ENCODE measurements at places on chromosomes 7 and 10. TPM values are rescaled to one million over a fixed set of nuclear protein-coding genes. Genes with fewer than 3 reads are reported as not detected.

GRCh38 chr7:106045586-106045985 lies 66.5 kb downstream of the SYPL1 start:
- peaks cover 45% of the 10 kb centered on the region for H3K4me1 ChIP-seq
- H3K27me3 ChIP-seq: peaks cover 7% of the 10 kb centered on the region
- peak; percentile 12 for DNase-seq
- H3K36me3 ChIP-seq: no peaks in the 10 kb centered on the region
- no peak overlapping the region for H3K4me3 ChIP-seq

Gene CALML5
- not detected for total RNA-seq

DNA sequence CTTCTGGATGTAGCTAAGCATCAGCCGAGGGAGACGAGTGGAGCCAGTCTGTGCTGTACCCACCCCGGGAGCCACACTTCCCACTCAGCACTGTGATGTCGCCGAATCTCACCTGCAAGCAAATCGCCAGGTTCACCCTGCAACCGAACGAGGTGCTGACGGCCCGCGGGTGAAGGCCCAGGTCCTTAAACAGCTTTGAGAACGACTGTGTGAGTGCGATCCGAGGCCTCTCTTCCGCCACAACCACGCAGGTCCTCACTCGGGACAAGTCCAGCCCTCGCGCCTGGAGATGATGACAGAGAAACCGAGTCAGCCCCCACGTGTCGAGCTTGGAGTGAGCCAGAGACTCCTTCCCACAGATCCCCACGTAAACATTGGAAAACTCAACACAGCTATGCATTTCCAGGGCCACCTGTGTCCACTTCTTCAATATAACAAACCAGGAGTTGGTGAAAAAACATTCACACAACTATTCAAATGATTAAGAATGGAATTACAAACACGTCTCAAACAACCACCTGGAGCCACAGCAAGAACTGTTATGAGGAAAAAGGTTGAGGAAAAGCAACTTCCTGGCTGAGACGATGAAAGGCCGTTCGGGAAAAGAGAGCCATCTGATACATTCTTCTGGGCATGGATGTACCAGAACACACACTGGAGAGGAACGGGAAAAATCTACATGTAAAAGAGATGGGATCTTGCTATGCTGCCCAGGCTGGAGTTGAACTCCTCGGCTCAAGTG lies 191.8 kb downstream of the ZMYND11 start:
- no peak for DNase-seq
- peaks cover 41% of the 10 kb centered on the region for H3K4me1 ChIP-seq
- peaks cover 36% of the 10 kb centered on the region for H3K36me3 ChIP-seq
- H3K4me3 ChIP-seq: no peak overlapping the region

Gene COL13A1
- total RNA-seq: 37.0 TPM

- no peak overlapping the region for H3K27ac ChIP-seq
- DNase-seq: no peak
- H3K4me3 ChIP-seq: no peak overlapping the region
- H3K4me1 ChIP-seq: peaks cover 9% of the 10 kb centered on the region
- no peaks in the 10 kb centered on the region for H3K27me3 ChIP-seq
Measured at GRCh38 chr7:30157204-30157603, 22.4 kb downstream of the MTURN start.

DNA sequence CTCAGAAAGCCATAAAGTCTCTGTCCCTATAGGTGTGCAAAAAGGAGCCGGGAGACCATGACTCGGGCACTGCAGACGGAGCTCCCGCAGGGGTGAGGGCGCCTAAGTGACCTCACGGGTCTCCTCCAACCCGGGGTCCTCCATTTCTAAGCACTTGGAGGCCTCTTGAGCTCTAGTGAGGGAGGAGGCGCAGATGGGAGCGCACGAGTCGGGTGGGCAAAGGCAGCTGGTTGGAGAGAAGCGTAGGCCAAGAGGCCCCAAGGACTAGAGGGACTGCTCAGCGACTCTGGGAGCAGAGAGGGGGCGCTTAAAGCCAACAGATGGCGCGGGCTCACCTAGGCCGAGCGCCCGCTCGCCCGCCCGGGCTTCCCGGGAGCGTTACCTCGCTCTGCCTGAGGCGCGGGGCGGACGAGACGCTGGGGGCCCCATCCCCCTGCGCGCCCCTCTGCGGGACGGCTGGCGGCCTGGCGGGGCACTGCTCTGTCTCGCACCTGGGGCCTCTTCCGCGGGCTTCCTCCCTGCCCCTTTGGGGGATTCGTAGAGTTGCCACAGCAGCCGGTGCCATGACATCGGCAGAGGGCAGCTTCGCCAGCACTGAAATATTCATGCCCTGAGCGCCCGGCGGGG lies 523 bp upstream of the CDH23 start:
- DNase-seq: no peak
- peaks cover 65% of the 10 kb centered on the region for H3K27me3 ChIP-seq
- no peaks in the 10 kb centered on the region for H3K4me1 ChIP-seq
- H3K36me3 ChIP-seq: no peaks in the 10 kb centered on the region
- no peak overlapping the region for H3K4me3 ChIP-seq
- H3K27ac ChIP-seq: no peak overlapping the region

Gene ENTPD1
- not detected for total RNA-seq

DNA sequence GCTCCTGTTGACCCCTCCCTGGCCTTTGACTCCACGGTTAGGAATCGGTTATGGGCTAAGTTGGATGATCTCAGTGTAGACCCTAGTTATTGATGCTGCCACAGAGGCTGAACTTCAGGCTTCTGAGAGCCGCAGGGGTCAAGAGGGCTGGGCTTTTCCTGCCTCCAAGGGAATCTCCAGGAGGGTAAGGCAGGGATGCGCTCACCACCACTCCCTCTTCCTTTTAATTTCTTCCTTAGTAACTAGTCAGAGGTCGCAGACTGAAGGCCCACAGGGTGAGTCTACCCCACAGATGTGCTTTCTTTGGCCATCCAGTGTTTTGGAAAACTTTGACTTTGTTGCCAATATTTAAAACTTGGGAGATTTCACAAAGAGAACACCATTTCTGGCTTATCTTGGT lies 151.0 kb upstream of the TCF7L2 start:
- H3K4me1 ChIP-seq: peaks cover under 1% of the 10 kb centered on the region
- no peak for DNase-seq
- no peak overlapping the region for H3K27ac ChIP-seq
- H3K4me3 ChIP-seq: no peak overlapping the region

DNA sequence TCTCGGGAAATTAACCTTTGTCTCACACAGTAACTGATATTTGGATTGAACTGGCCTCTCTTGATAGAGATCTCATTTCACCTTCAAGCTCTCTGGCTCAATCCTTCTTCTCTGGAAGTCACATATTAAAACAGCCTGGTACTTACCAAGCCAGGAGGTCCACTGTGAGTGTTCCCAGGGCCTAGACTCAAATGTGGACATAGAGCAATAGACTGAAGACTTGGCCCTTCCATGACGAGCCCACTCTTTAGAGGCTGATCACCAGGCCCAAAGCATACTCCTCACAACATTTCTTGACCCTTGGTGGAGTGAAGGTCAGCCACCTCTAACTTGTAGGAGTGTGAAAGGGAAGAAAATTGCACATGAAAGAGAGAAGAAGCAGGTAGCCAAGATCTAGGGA lies 38.5 kb downstream of the COL1A2 start:
- H3K36me3 ChIP-seq: peaks cover 29% of the 10 kb centered on the region
- peak overlapping the region; percentile 67 for H3K27ac ChIP-seq
- peak overlapping the region; percentile 14 for H3K4me3 ChIP-seq
- no peak for DNase-seq

DNA sequence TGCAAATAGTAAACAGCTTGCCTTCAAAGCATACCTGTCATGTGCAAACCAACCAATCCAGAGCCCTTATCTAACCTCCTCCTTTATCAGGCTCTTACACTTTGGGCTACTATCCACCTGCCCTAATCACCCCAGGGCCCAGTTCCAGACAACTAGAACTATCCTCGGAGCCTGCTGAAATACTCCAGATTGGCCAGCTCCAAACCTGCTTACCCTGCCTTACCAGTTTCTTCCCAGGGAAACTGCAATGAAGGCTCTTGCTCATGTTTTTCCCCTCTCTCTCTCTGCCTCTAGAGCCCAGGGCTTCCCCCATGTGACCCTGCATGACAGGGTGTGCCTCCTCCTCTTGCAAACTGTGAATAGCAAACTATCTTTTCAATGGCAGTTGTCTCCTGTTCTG lies 81.4 kb upstream of the CAPZA2 start:
- no peak for DNase-seq
- peaks cover 31% of the 10 kb centered on the region for H3K36me3 ChIP-seq

DNA sequence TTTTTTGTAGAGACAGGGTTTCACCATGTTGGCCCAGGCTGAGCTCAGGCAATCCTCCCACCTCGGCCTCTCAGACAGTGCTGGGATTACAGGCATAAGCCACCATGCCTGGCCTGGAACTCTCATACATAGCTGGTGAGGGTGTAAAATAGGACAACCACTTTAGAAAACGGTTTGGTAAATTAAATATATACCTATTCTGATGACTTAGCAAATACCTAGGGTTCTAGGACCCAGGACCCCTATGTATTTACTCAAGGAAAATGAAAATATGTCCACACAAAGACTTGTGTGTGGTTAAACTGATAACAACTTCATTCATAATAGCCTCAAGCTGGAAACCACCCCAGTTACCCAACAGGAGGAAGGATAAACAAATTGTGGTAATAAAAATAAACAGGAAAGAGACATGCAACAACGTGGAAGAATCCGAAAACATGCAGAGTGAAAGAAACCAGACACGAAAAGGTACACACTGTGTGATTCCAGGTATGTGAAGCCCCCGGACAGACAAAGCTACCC lies 52.7 kb downstream of the CARD11 start:
- DNase-seq: no peak
- no peaks in the 10 kb centered on the region for H3K36me3 ChIP-seq
- no peak overlapping the region for H3K27ac ChIP-seq
- H3K27me3 ChIP-seq: peaks cover 2% of the 10 kb centered on the region
- H3K4me3 ChIP-seq: no peak overlapping the region

Gene PLCE1
- total RNA-seq: 0.60 TPM

DNA sequence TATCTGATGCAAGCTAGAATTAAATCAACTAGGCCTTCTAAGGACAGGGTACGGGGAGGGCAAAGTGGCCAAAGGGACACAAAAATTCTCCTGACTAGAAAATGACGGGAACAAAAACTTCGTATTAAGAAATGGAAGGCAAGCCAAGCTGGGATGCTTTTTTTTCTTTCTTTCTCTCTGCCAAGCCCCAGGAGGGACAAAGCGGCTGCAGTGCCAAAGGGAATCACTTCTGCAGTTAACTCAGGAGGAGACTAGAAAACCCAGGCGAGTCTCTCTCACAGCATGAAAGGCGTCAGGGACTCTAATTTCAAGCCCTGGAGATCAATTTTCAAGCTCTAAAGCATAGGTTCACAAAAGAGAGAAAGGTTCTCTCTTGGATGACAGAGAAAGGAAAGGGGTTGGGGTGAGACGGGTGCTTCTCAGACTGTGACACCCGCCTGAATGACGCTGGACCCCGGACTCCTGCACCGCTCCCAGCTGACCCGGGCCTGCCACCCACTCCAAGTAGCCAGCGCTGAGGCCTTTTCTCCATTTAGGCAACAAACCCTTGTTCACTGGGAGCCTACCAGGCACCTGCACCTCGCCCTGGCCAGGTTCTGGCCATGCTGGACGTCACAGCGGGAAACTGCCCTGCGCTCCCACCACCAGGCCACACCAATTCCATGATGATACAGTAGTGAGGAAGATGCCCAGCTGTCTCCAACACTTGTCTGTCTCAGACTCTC lies 56.5 kb downstream of the KIAA1549 start:
- DNase-seq: no peak
- no peak overlapping the region for H3K27ac ChIP-seq
- peaks cover 7% of the 10 kb centered on the region for H3K36me3 ChIP-seq
- no peak overlapping the region for H3K4me3 ChIP-seq

Gene STK32C
- 6.0 TPM for total RNA-seq

Gene GPR37
- total RNA-seq: not detected

DNA sequence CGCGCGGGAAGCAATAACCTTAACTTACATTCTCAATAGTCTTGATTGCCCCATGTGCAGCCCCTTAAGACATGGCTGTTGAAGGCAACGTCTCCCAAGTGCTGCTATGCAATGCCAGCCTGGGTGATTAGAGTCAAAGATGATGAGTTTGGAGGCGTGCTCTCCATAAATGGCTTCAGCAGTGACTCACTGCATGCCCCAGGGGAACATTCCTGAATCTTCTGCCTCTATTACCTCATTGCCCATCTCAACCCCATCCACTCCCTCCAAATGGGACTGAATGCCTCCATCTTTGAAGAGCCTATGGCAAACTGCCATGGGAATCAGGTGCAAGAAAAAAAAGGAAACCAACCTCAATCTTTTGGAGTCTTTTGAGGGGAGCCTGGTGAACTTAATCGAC lies 282.8 kb downstream of the SNX10 start:
- no peaks in the 10 kb centered on the region for H3K4me1 ChIP-seq
- H3K4me3 ChIP-seq: no peak overlapping the region
- no peak for DNase-seq
- H3K27me3 ChIP-seq: no peaks in the 10 kb centered on the region
- no peaks in the 10 kb centered on the region for H3K36me3 ChIP-seq
- no peak overlapping the region for H3K27ac ChIP-seq

GRCh38 chr10:125092564-125093031 lies 67.8 kb downstream of the CTBP2 start:
- peaks cover 33% of the 10 kb centered on the region for H3K36me3 ChIP-seq
- no peak for DNase-seq
- H3K4me3 ChIP-seq: no peak overlapping the region
- no peaks in the 10 kb centered on the region for H3K27me3 ChIP-seq

GRCh38 chr7:38855386-38855785 lies 53.6 kb downstream of the VPS41 start:
- peaks cover 5% of the 10 kb centered on the region for H3K36me3 ChIP-seq
- H3K4me3 ChIP-seq: no peak overlapping the region
- no peaks in the 10 kb centered on the region for H3K27me3 ChIP-seq
- H3K27ac ChIP-seq: no peak overlapping the region
- DNase-seq: no peak
- H3K4me1 ChIP-seq: peaks cover 15% of the 10 kb centered on the region

- DNase-seq: no peak
- no peaks in the 10 kb centered on the region for H3K4me1 ChIP-seq
- no peak overlapping the region for H3K4me3 ChIP-seq
- H3K27ac ChIP-seq: no peak overlapping the region
- no peaks in the 10 kb centered on the region for H3K27me3 ChIP-seq
Measured at GRCh38 chr7:24129597-24129996, 154.4 kb upstream of the NPY start.

GRCh38 chr10:118912961-118913600 lies 116.4 kb upstream of the NANOS1 start:
- H3K27ac ChIP-seq: no peak overlapping the region
- DNase-seq: no peak
- peaks cover 13% of the 10 kb centered on the region for H3K27me3 ChIP-seq
- H3K36me3 ChIP-seq: no peaks in the 10 kb centered on the region
- peaks cover 21% of the 10 kb centered on the region for H3K4me1 ChIP-seq

Gene FUOM
- 0.92 TPM for total RNA-seq

DNA sequence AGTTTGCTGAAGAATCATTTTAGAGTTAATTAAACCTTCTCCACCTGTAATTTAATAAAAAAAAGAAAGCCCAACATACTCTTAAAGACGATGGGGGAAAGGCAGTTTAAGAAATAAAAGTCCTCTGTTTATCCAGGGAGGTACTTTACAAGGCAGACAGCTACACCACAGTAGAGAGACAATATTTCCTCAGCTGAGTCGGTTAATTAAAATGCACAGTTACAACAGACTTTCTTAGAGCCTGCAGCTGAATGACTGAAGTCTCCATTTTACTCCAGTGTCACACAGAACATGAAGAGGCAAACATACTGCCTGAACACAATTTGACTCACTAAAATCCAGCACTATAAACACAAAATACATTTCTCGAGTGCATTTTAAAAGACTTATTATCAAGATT lies 15.1 kb downstream of the LRRTM3 start:
- no peaks in the 10 kb centered on the region for H3K27me3 ChIP-seq
- H3K27ac ChIP-seq: no peak overlapping the region
- no peak overlapping the region for H3K4me3 ChIP-seq
- H3K4me1 ChIP-seq: no peaks in the 10 kb centered on the region

All from HFFc6 (cell line).